ENCODE measurements at places on chromosomes 1 and 21. TPM values are rescaled to one million over a fixed set of nuclear protein-coding genes. Genes with fewer than 3 reads are reported as not detected.

GRCh38 chr1:237032029-237032428 lies 10.0 kb upstream of the RYR2 start:
- no peak for DNase-seq

DNA sequence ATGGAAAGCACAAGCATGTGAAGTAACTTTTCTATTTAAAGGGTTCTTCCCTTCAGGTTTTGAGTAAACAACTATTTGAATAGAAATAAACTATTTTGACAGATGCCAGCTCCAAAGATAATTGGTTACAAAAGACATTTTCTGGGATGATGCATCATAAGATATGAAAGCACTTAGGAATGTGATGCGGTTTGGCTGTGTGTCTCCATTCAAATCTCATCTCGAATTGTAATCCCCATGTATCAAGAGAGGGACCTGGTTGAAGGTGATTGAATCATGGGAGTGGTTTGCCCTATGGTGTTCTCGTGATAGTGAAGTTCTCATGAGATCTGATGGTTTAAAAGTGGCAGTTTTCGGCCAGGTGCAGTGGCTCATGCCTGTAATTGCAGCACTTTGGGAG lies 6.4 kb downstream of the DISP1 start:
- no peak for DNase-seq

- DNase-seq = peak; percentile 75
Measured at GRCh38 chr1:165871311-165872067, 44.1 kb downstream of the UCK2 start.

Gene SAMD11
- total RNA-seq = 36.9 TPM

Gene FCGR3A
- 2.0 TPM for total RNA-seq

DNA sequence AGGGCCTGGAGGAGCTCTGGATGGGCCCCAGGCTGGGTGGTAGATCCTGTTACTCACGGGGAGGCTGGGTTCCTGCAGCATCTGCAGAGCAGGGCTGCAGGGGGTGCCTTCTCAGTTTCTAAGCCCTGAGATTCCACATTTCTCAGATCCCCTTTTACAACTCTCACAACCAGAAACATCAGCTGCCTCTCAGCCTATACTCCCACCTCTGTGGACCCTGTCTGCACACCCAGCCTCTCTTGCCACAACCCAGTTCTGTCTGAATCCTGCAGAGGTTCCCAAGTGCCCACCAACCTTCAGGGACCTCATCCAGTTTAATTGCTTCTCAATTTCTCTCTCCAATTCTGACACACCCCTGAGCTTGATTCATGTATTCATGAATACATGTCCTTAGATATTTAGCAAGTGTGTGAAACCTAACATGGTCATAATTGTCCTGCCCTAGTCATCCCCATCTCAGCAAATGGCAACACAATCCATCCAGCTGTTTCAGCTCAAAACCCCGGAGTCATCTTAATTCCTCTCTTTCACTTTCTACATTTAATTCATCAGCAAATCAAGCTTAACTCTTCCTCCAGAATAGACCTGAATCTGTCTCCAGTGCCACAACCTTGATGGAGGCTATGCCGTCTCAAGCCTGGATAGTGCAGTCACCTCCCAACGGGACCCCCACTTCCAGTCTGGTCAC lies 57.0 kb upstream of the NEK2 start:
- DNase-seq = no peak

DNA sequence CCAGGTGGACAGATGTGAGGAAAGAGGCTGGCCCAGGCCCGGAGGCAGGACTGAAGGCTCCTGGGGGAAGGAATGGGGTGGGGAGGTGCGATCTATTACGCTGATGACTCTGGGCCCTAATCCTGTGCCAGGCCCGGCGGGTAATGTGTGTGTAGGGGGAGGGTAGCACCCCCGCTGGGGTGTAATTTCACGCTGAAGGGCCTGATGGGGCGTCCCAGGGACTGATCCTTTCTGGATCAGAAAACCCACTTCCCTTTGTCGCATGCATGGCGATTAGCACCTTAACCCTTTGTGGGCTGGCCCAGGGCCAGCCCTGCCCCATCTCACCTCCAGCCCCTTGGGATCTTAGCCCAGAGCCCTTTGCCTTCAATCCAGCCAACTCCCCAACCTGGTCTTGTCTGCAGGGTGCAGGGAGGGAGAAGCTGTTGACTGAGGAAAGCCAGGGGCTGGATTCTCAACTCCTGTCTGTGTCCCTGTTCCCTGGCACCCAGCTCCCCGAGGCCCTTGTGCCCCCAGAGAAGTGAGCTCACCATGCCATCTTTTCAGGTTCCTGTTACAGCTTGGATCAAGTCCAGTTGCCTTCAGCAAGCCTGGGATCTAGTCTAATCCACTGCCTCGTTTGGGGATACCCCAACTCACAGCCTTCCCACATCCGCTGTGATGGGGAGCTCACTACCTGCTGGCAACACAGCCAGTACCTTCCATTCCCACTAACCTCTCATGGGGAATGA lies 26.0 kb downstream of the KNCN start:
- DNase-seq = no peak

GRCh38 chr1:173648880-173649605 lies 13.9 kb downstream of the TEX50 start:
- no peak for DNase-seq

DNA sequence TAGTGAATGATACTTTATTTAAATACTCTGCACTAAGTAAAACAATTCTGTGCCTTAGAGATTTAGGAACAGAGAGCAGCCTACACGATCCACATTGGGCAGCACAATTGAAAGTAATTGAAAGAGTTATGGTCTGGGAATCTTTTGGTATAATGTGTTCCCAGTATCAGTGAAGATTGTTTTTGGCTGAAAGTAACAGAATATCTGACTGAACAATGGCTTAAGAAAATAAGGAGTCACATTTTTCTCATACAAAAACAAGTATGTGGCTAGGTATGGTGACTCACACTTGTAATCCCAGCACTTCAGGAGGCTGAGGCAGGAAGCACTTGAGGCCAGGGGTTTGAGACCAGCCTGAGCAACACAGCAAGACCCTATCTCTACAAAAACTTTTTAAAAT lies 306.2 kb downstream of the NFIA start:
- no peak for DNase-seq

Gene TMEM82
- not detected for total RNA-seq

GRCh38 chr1:94113589-94114226 lies 7.2 kb downstream of the ABCA4 start:
- DNase-seq = no peak

DNA sequence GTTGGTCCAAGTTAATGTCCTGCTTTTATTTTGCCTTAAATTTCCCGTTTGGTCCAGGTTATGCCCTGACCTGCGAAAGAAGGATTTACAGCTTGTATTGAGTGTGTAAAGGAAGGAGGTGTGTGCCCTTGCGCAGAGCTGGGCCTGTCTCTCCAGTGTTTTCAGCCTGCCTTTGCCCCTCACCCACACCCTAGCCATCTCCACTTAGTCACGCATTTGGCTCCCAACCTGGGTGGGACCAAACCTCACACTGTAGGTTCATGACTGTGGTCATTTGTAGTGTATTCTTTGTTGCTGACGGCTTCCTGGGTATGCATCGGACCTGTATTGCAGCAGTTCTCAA lies 572 bp upstream of the SRSF10 start:
- no peak for DNase-seq

DNA sequence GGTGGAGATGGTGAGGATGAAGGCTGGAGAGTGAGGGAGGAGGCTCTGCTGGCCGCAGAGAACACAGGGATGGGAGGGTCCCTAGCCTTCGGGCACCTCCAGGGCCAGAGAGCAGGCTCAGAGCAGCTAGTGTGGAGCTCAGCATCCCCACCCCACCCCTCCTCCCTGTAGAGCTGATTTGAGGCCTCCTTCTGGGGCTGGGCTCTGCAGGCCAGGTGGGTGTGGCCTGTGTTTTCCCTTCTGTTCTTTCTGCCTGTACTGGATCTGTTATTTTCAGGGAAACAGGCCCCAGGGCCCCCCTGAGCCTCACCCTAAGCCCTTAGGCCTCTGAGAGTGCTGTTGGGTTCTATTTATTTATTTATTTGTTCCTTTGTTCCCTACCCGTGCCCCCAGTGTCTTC lies 44.8 kb downstream of the TMCC2 start:
- DNase-seq = no peak

GRCh38 chr1:236501093-236501492 lies 22.7 kb upstream of the LGALS8 start:
- no peak for DNase-seq

Gene TMEM240
- 3.6 TPM for total RNA-seq

DNA sequence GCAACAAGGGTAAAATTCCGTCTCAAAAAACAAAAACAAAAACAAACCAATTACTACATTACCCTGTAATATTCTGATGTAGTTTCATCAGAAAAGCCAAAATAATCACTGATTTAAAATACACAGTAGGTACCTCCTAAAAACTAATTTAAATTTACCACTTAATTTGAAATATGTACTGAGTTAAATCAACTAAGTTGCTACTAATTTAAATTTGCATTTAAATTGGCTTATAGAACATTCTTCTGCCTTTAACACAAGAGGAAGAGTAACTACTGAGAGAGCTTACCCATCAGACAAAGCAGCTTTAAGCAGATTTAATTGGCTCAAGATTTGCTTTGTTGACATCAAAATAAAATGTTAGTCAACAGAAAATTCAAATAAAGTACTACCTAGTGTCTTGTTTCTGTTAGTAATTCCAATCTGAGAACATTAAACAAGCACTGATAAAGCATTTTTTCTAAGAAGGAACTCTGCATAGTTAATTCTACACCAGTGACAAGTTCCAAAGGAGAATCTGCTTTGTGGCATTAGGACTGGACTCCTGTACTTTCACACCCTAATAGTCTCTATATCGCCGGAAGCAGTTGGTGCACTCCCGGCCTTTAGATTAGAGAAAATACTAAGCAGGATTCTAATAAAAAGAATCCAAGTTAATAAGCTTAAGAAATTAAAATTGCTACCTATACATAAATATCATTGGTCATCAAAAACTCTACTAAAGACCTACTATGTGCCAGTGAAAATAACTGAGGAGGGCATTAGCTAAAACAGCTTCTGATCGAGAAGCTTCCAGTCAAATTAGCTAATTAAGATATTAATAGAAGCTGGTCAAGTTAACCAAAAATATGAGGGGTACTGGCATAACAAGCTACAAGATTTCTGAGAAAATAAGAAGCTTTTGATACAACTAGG lies 8.4 kb downstream of the LUZP1 start:
- DNase-seq = no peak

- no peak for DNase-seq
Measured at GRCh38 chr1:155329980-155330598, 9.4 kb downstream of the RUSC1 start.

- peak; percentile 62 for DNase-seq
Measured at GRCh38 chr1:51569284-51570062, 47.4 kb upstream of the OSBPL9 start.

GRCh38 chr1:41631971-41632370 lies 147.5 kb upstream of the EDN2 start:
- no peak for DNase-seq

GRCh38 chr1:21524220-21524619 lies 15.0 kb downstream of the ALPL start:
- no peak for DNase-seq

GRCh38 chr1:95440511-95440910 lies 206.5 kb downstream of the RWDD3 start:
- DNase-seq = no peak

DNA sequence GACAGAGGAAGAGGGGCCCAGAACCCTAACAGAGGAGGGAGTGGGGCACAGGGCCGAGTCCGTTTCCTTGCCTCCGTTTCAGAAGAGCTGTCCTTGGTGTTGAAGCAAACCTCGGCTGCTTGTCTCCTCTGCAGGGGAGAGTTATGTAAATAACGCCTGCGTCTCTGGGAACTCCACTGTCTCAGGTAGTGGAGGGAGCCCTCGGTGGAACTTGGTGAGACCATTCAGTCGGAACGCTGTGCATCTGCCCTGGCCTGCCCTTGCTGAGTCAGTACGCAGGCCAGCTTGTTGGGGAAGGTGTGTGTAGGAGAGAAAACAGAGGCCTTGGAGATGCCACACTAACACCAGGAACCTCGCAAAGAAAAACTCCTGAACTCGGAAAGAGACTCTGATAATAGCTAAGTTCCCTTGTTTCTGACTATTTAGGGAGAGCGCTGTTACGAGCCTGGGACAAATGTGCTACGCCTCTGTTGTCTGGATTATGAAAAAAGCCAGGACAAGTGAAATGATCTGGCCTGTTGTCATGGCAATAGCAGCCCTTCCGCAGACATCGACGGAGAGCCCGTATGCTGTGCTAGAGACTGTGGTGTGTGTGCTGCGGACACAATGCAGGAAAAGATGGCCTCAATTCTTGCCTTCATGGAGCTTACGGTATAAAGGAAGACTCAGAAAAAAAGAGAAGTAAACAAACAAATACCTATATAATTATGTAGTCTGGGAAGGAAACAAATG lies 94.6 kb upstream of the AKT3 start:
- DNase-seq = no peak

Gene TIE1
- total RNA-seq = 10.5 TPM

Data from testis (tissue), 5 donors.